ENCODE measurements at places on chromosomes 4 and X.

DNA sequence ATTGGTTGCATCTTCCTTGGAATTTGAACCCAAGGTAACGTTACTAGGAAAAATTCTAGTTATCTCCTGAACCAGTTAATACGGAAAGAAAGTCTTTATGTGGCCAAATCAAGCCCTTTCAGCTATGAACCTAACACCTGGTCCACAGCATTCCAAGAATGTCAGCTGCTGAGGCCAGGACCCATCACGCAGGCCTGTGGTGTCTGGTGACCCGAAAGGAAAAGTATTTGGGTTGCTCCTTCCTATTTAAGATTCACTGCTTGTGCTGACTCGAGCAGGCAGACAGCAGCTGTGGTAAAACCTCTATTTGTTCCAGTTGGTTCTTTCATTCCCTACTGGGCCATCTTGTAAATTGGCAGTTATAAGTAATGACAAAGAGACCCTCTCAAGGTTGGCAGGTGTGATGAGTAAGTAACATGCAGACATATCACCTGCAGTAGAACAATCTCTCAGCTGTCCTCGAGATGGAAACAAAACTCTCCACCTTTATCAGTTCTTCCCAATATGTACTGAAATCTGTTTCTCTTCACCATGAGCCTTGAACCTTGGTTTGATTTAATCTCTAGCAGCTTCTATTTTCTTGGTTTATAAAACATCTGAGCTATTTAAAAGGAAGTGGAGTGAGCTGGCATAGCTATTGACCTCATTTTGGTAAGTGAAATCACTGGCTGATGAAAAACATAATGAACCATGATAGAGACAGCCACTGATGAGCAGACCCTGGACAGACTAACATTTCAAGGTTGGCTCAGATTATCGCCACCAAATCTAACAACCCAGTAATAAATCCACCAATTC is 182.1 kb upstream of the SMIM31 start:
- no peak for DNase-seq

- DNase-seq, result no peak
Measured at GRCh38 chr4:122784261-122784660, 42.4 kb upstream of the FGF2 start.

DNA sequence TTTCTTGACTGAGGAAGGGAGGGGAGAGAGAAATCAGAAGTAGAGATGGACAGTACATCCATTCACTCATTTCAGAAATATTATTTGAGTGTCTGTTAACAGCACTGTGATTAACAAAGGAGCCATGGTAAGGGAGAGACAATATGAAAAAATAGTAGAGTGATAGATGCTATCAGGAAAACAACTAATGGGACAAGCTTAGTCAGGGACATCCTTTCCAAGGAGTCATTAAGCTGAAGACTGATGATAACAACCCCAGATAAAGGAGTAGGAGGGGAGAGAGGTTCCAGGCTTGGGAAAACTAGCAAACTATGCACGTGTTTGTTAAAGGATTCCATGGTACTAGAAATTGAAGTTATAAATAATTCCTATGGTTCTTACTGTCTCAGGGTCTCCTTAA is 122.2 kb downstream of the CBR4 start:
- no peak for DNase-seq

GRCh38 chr4:1703867-1704266 is 8.3 kb downstream of the SLBP start:
- DNase-seq, result no peak
